ENCODE measurements at places on chromosomes 16 and 17.

DNA sequence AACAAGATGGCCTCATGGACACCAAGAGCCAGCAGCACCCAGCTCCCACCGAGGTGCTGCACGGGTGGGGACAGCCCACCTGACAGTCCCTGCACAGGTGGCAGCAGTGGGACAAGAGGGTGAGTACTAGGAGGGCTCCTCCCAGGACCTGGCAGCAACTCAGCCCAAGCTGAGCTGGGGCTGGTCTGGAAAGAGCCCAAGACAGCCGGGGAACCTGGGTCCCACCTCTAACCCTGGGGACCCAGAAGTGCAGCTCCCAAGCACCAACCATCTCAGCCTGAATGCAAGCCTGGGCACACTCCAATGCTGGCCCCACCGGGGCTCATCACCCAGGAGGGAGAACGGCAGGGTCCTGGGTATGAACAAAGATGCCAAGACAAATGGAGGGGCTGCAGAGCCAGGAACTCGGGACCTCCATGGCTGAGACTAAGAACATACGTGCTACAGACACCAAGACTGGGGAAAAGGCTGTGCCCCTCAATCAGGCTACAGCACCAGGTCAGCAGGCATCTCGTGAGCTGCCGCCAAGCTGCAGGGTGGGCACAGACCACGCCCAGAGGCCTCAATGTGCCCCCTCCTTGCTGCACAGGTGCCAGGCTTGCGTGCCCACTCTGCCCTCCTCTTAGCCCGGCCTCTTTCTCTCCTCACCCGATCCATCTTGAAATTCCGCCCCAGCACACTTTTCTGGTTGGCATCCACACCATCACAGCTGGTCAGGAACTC, 37.5 kb upstream of the GSG1L start:
- DNase-seq: no peak

GRCh38 chr16:54595621-54596020, 309.0 kb upstream of the IRX3 start:
- DNase-seq: no peak

DNA sequence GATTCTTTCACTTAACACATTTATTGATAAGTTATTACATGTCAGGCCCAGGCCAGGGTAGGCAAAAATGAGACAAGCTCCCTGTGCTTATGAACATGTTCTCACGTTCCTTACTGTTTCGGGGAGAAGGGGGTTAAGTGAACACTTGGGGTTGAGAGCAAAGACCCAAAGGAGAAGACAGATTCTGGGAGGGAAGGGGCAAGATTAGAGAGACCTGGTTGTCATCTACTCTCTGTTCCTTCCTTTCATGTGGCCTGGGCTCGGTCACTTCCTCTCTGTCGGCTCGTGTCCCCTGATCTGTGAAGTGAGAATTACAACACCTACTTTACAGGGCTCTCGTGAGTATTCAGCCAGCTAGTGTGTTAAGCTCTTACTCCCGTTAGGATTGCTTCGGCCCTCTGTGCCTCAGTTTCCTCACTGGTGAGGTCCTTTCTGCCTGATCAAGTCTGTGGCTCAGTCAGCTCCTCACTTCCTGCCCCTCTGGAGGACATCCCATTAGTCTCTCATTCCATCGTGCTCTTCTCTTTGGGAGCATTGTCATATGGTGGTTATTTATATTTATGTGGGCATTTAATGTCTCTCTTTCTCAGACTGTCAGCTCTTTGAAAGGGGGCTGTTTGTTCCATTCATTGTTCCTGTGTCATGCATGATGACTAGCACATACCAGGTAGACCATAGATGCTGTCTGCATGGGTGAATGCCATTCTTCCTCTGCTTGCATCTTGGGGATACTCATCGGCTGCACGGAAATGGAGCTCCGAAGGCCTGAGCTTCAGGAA, 38.9 kb downstream of the PLCG2 start:
- peak; percentile 33 for DNase-seq

DNA sequence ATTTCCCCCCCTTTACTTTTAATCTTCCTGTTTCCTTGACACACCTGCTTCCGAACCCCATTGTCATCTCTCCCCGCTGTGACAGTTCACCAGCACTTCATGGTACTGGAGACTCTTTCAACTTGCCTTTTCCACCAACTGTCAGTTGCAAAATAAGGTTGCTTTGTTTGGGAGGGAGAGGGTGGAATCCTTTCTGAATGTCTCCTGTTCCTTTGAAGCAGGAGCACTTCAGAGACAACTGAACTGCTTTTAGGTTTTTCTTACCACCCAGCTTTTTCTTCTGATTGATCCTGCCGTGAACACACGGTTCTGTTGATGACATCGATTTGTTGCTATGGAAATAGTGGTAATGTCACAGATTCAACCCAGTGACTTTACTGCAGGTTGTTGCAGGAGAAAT, 42.0 kb downstream of the RPA1 start:
- no peak for DNase-seq

DNA sequence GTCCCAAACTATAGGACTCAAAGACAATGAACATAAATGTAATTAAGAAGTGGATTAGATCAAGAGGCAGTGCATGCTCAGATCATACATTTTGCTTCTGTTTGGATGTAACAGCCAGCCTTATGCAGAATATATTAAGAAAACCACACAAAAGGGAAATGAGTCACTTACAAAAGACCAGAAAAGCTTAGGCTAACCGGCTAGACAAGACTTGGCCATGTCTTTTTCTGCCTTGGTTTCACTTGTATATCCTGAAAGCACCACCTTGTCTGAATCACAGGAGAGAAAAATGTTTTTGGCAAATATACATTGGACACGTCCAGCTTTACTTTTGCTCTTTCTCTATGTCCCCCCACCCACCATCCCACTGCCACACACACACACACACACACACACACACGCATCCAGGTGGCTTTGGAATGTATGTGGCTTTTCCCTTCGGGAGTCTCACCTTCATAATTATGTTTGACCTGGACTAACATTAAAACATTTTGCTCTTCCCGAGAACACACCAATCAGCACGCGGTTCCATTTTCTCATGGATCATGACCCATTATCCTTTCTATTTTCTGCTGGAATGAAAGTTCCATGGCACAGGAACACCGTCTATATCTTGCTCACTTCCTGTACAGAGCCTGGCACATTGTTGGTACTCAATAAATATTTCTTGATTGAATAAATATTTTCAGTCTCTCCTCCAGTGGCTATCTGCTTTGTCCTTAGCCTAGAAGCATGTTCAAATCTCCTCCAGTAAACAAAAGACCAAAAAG, 64.6 kb downstream of the CDK5R1 start:
- no peak for DNase-seq

- peak; percentile 77 for DNase-seq
Measured at GRCh38 chr17:49730078-49730784, 22.5 kb upstream of the SLC35B1 start.

- DNase-seq: no peak
Measured at GRCh38 chr17:78231991-78232858, 794 bp downstream of the TMEM235 start.

GRCh38 chr16:51376080-51376479, 225.0 kb upstream of the SALL1 start:
- DNase-seq: no peak

GRCh38 chr16:56518425-56518824, 1.4 kb downstream of the BBS2 start:
- DNase-seq: peak; percentile 24

GRCh38 chr16:64880994-64881393, 240.9 kb downstream of the CDH11 start:
- DNase-seq: no peak

DNA sequence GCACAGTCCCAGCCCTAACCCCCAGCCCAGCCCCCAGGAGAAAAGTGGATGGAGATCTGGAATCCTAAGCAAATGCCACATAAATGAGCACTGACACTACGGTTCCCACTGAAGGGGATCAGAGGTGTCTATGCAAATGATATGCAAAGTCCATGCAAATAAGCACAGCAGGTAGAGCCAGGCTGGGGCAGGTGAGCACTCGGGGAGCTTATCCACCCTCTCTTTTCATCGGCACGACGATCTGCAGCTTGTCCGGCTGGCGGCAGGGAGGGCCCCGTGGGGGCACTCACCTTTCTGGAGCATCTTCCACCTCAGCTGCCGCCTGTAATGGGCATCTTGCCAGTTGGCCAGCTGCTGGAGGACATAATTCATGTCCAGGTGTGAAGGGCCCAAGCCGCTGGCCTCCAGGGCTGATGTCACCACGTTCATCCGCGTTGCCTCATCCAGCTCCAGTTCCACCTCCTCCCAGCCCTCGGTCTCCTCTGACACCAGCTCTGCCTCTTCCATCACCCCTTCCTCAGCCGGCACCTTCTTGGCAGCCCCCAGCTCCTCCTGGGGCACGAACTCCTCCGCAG, 9.9 kb downstream of the HAP1 start:
- DNase-seq: no peak

DNA sequence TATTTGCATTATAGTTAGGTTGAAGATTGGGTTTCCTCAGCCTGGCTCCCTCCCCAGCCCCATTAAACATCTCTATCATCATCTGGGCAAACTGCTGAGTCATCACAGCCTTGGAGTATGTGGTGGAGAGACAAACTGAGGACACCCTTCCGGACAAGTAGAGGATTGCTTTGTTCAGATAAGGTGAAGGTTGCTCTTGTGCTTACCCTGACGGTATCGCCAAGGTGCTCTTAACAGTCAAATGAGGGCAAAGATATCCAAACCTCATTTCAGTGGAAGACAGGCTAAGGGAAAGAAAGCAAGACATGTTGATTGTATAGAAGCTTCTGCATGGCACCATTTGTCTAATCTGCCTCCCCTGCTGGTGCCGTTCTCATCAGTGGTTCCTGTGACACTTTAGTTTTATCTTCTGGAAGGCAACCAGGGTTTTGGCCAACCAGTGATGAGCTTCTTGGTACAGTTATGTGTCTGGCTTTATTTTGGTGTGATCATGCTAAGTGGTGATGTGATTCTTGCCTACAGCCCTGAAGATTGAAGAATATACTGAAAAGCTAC, 56.9 kb upstream of the LGALS9 start:
- DNase-seq: peak; percentile 25

GRCh38 chr17:58370716-58371115, 18.7 kb upstream of the SUPT4H1 start:
- no peak for DNase-seq

GRCh38 chr17:44384823-44385286, 4.6 kb downstream of the ITGA2B start:
- no peak for DNase-seq

GRCh38 chr16:14353340-14353739, 276.7 kb downstream of the PARN start:
- no peak for DNase-seq

Measured in pons (tissue), 1 donor.